ENCODE measurements at places on chromosomes 3 and 15.

GRCh38 chr3:36843065-36844051, 79.0 kb upstream of the DCLK3 start:
- peak; percentile 10 for DNase-seq

DNA sequence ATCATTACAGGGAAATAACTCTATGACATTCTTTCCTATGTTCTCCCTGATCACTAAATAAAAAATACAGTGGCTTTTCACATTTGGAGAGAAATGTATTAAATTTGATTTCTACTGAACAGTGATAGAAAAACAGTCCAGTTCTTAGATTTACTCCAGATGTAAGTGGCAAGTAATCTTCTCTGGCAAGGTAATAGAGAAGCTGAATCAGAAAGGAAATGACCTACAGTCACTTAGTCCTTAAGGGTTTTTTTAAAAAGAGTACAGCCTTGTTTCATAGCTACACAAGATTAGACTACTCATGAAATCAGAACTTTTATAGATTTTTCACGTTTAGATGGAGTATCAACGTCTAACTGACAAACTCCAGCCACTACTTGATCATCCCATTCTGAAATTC, 236.9 kb downstream of the CADPS start:
- DNase-seq, result no peak

DNA sequence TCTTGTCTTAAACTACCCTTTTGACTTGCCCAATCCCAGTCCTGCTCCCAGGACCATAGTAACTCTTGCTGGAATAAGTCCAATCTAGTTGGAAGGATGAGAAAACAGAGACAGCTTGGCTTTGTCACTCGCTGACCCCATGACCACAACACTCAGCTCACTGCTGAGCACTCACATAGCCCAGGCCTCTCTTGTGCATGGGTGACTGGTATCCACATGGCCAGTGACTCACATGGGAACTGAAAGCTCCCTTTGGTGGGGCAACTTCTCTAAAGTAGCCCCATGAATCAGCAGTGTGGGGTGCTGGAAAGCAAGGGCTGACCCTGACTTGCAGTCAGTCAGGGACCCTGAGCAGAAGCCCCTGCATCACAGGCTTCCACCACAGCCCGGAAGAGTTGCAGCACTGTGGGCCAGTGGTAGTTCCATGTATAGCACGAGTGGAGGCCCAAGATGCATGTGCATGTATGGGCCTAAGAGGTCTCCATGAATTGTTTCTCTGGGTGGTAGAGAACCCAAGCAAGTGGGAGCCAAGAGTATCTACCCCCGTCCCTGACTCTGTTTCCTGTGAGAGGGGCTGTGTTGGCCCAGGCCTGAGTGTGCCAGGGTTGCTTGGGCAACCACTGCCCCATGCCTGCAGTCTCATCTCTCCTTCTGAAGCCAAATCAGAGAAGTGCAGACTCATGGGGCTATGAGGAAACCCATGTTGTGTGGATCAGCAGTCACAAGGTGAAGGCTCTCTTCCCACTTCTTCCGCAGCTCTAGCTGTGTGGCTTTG, 62.1 kb upstream of the XCR1 start:
- peak; percentile 98 for DNase-seq

- DNase-seq, result peak; percentile 90
Observed at GRCh38 chr3:100869787-100870186, 123.4 kb downstream of the ABI3BP start.

- DNase-seq, result no peak
Observed at GRCh38 chr3:101513419-101513986, 491 bp upstream of the SENP7 start.

GRCh38 chr3:128432301-128432970, 34.3 kb downstream of the DNAJB8 start:
- no peak for DNase-seq

- DNase-seq, result no peak
Observed at GRCh38 chr3:112857526-112857925, 10.9 kb upstream of the CD200R1L start.

DNA sequence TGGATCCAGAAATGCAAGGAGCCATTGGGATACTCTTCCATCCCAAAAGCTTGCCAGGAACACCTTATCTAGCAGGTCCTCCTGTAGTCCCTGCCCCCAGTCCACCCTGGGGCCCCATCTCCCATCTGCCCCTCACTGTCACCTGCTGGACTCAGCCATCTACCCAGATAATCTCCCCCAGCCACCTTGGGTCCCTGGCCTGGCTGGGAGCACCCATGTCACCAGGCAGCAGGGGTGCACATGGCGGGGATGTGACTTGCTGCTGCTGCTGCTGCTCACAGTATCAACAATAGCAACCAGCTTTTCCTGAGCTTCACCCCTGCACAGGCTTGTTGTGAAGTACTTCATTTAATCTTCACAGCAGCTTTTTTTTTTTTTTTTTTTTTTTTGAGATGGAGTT, 12.6 kb downstream of the PTH1R start:
- DNase-seq, result no peak

DNA sequence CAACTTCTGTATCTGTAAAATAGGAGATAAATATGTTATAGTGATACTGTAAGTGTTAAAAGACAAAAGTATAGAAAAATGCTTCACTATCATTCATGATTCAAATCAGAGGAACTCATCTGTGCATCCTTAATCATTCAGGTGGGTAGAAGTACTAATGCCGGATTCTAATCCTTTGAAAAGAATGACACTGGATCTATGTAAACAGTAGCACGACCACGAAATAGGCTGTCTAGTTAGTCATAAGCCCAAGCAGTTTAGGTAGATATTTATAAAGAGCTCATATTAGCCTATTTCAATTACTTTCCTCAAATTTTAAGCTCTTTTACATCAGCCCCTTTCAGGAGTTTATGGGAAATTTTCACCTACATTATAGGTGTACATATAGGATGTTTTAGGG, 437.9 kb downstream of the SOX2 start:
- DNase-seq, result no peak

DNA sequence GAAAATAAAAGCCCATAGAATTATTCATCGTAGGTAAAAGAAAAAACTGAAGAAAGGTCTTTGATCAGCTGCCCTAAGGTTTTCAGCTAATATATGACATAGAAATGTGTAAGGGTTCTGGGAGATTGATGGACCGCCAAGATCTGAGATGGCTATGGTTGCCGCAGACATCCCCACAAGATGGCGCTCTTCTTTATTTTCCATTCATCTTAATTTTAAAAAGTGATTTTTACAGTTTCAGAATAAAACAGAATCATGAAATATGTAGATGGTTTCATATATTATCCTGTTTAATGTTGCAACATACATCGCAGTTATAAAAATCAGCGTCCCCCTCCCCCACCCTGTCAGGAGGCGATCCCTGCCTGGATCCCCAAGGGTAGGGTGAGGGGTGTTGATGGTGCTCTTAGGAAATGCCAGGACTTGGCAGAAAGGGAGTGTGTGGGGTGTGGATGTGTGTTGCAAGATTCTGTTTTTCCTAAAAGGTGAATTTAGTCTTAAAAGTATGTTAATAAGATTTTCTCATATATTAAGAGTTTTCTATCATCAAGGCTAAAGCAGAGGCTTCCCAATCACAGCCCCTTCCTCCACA, 68.8 kb downstream of the ANXA2 start:
- no peak for DNase-seq

GRCh38 chr3:81666502-81667121, 94.8 kb downstream of the GBE1 start:
- DNase-seq, result peak; percentile 10

DNA sequence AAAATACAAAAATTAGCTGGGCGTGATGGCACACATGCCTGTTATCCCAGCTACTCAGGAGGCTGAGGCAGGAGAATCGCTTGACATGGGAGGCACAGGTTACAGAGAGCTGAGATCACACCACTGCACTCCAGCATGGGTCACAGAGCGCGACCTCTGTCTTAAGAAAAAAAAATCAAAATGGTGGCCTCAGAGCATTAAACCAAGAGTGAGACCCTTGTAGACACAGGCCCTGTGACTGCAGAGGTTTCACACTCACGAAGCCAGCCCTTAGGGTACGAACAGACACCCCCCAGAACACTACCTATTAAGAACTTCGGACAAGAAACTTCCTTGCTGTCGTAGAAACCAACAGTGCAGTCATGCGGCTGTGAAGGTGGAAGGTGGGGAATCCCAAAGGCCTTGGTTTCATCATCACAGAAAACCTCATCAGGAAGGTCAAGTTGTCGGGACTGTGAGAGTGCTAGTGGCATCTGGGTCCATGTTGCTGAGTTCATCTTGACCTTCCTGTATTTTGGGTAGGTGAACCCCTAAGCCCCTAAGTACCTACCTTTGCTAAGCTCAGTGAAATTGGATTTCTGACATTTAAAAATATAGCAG, 4.8 kb upstream of the PDE8A start:
- no peak for DNase-seq

DNA sequence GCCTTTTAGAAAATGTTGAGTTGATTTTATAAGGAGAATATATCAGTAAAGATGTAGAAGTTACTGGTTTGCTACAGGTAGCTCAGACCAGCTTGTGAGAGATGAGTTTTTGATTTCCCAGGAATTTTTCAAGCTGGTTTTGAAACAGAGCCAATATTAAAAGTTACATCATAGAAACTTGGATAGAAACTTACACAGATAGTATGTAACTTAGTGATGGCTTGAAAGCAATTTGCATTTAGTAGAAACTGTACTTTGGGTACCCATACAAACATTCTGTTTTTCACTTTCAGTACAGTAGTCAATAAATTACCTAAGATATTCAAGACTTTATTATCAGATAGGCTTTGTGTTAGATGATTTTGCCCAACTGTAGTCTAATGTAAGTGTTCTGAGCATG, 93.4 kb downstream of the RBMS3 start:
- no peak for DNase-seq

- no peak for DNase-seq
Observed at GRCh38 chr3:157390713-157391515, 45.7 kb upstream of the PTX3 start.

DNA sequence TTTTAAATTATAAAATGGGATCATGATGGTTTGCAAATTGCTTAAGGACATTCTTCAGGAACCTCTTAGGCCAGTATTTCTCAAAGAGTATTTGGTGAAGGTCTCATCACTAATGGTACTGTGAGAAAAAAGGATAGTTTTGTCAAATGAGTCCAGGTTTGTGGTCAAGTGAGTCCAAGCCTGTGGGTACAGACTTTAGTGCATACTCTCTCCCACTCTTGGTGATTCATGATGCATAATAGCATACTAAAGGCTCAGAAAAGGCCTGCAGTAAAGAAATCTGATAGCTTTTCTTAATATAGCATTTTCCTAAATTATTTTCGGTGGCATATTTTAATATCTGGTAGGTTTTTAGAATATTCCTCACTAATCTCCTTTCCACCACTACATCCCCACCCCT, 20.0 kb downstream of the BOC start:
- peak; percentile 72 for DNase-seq

GRCh38 chr15:89665449-89666181, 10.3 kb upstream of the KIF7 start:
- no peak for DNase-seq

- DNase-seq, result no peak
Observed at GRCh38 chr3:70980646-70981170, 602.8 kb downstream of the FOXP1 start.

- DNase-seq, result no peak
Observed at GRCh38 chr15:62067448-62068044, 769 bp downstream of the C2CD4A start.

- no peak for DNase-seq
Observed at GRCh38 chr3:131223373-131224289, 157.9 kb upstream of the NUDT16 start.

- no peak for DNase-seq
Observed at GRCh38 chr3:133948131-133948810, 52.6 kb upstream of the RAB6B start.

Data from stromal cell of bone marrow (primary cell).